Stimulated activated CD4-positive, alpha-beta T cell treated with anti-CD3 and anti-CD28 coated beads, Interleukin-4, amount 100 ng/mL, for 24 hours (primary cell): ENCODE measurements at places on chromosomes 4 and X.

GRCh38 chrX:133189195-133189594, 29.0 kb downstream of the TFDP3 start:
- no peak for DNase-seq

DNA sequence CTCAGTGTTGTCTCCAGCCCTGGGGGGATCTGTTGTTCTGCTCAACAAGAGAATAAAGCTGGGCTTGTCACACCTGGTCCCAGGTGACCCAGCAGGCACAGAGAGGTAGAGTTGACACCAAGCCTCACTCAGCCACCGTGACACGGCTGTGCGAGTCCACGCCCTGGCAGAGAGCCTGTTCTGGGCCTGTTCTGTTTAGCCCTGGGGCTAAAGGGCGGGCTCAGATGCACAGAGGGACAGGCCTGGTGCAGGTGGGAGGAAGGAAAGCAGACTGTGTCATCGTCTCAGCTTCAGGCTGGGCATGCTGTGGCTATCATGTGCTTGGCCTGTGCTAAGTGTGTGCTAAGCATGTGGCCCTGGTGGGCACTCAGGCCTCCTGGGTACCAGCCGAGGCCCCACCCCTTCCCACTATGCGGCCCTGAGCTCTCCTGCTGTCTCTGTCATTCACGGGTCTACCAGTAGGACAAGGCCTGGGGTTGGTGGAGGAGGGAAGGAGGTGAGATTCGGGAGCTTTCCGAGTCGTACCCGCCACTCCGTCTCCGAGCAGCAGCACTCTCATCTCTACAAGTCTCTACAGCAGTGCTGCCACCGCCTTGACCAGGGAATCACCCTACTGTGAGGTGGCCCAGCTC, 10.8 kb downstream of the WFS1 start:
- DNase-seq = no peak

DNA sequence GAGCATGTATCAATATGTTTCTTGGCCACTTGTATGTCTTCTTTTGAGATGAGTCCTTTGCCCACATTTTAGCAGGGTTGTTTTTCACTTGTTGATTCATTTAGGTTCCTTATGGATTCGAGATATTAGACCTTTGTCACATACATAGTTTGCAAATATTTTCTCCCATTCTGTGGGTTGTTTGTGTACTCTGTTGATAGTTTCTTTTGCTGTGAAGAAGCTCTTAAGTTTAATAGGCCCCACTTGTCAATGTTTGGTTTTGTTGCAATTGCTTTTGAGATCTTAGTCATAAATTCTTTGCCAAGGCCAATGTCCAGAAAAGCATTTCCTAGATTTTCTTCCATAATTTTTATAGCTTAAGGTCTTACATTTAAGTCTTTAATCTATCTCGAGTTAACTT, 280.7 kb upstream of the GALNT7 start:
- DNase-seq = no peak

GRCh38 chrX:15606136-15606535, 5.4 kb upstream of the ACE2 start:
- DNase-seq = no peak

GRCh38 chr4:74394476-74395136, 29.7 kb downstream of the EREG start:
- DNase-seq = no peak

DNA sequence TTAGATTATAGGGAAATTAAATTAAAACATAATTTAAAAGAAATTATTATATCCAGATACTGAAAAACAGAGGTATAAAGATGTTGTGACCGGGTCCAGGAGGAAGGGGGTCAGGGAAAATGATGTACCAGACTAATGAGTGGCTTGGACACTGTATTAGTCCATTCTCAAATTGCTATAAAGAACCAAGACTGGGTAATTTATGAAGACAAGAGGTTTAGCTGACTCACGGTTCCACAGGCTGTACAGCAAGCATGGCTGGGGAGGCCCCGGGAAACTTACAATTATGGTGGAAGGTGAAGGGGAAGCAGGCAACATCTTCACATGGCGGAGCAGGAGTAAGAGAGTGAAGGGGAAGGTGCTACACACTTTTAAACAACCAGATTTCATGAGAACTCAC, 3.4 kb upstream of the FAM9B start:
- DNase-seq = no peak

DNA sequence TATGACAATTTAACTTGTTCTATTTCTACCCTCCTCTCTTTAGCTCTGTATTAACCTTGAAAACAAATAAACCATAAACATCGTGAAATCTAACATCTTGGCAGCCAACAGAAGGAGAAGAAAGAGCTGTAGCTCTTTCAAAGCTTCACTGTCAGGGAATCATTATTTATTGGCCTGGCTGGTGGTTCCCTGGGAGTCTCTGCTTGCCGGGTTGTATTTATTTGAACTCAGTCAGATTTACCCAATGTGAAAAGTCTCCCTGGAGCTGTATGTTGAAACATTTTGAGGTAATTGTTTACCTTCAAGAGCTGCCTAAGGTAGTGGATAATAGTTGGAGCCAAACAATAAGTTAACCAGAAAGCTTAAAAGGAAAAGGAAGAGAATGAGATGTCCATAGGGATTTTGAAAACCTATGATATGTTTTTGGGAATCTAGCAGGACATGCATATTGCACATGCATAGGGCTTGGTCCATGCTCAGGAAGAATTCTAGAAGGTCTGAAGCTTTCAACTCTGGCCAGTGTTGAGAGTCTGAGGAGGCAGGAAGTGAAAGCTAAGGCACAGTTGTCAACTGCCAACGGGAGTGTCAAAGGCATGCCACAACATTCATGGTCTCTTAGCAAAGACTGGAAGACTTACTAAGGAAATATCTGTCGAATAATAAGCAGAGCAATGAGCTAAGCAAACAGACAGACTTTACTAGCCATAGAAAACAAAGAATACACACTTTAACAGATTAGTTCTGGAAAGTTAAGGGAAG, 621.6 kb downstream of the PCDH7 start:
- DNase-seq = no peak

GRCh38 chr4:139084804-139085093, 69.2 kb downstream of the NOCT start:
- no peak for DNase-seq

DNA sequence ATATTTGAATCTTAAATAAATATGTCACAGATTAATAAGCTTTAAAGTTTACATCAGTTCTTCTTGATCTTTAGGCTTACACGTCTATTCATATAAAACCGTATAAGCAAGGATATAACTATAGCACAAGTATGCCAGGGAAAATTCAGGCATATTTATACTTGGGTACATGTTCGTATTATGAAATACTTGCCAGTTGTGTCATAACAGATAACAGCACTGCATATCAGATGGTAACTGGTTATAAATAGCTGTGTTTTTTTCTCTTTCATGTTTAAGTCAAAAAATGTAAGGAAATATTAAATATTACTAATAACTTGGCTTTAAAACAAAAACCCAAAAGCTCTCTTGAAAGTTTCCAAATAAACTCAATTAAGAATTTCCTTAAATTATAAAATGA, 17.5 kb downstream of the BRWD3 start:
- DNase-seq = no peak

- no peak for DNase-seq
These were observed 328.7 kb upstream of the ZFP42 start for GRCh38 chr4:187666697-187667494.

- DNase-seq = no peak
These were observed 152.8 kb downstream of the RASL11B start for GRCh38 chr4:53014881-53015280.

- no peak for DNase-seq
These were observed 27.7 kb upstream of the TEC start for GRCh38 chr4:48297256-48297846.

DNA sequence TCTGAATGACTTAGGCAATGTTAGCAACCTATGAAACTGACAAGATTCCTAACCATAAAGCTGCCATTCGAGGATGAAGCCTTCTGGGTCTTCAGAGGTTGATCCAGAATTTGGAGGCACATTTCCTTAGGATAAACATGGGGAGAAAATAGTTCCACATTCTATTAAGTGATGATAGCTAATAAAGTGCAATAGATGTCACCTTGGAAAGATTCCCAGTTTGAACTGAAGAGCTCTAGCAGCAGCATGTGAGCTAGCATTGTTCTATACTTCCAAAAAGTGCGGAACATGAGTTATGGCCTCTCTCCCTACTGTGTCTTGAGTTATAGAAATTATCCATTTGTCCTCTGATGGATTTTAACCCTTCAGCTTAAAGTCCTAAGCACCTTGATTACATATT, 991.4 kb upstream of the SLIT2 start:
- no peak for DNase-seq

DNA sequence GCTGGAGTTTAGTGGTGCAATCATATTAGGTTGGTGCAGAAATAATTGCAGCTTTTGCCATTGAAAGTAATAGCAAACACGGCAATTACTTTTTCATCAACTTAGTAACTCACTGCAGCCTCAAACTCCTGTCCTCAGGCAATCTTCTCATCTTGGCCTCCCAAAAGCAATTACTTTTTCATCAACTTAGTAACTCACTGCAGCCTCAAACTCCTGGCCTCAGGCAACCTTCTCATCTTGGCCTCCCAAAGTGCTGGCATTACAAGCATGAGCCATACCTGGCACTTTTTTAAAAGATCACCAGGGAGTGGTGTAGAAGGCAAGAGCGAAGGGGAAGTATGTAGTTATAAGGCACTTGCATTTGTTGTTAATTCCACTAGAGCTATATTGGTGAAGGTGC, 491.1 kb upstream of the ADGRL3 start:
- DNase-seq = no peak
